ENCODE measurements at places on chromosomes 7 and 10. TPM values are rescaled to one million over a fixed set of nuclear protein-coding genes. Genes with fewer than 3 reads are reported as not detected.

- no peaks in the 10 kb centered on the region for H3K4me1 ChIP-seq
- H3K36me3 ChIP-seq: no peaks in the 10 kb centered on the region
- no peak for DNase-seq
- no peaks in the 10 kb centered on the region for H3K27me3 ChIP-seq
- H3K27ac ChIP-seq: peak overlapping the region; percentile 25
- H3K4me3 ChIP-seq: no peak overlapping the region
Observed at GRCh38 chr10:19654576-19654975, 161.7 kb upstream of the PLXDC2 start.

LRRC4 gene
- total RNA-seq: 2.5 TPM

DNA sequence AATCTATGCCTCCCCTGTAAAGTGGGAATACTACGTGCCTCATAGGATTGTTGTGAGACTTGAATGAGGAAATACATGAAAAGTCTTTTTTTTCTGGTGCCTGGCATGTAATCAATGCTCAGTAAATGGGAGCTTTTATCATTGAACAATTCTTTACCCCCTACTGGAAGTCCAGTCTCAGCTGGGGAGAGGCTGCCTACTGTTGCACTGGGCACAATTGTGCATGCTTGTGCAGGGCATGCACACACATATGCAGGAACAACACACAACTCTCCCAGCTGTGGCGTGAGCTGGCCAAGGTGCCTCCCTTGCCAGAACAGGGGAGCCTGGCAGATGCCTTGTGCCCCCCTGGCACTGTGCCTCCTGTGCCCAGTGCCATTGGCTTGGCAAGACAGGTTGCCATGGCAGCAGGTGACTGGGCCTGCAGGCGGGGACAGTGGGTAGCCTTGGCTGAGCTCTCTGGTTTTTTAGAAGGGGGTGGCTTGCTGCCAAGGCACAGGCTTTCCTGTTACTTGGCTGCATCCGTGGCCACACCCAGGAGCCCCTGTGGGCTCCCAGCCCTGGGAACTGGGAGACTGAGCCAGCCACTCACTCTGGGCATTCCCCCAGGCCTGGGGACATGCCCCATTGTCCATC, 16.1 kb upstream of the PALD1 start:
- H3K4me3 ChIP-seq: no peak overlapping the region
- peak; percentile 70 for DNase-seq
- no peak overlapping the region for H3K27ac ChIP-seq
- H3K36me3 ChIP-seq: no peaks in the 10 kb centered on the region
- no peaks in the 10 kb centered on the region for H3K27me3 ChIP-seq

- no peaks in the 10 kb centered on the region for H3K36me3 ChIP-seq
- no peak for DNase-seq
- H3K27me3 ChIP-seq: no peaks in the 10 kb centered on the region
- no peak overlapping the region for H3K4me3 ChIP-seq
- no peak overlapping the region for H3K27ac ChIP-seq
Observed at GRCh38 chr10:98664329-98665042, 217.8 kb upstream of the HPS1 start.

SPAG6 gene
- total RNA-seq: not detected

- no peaks in the 10 kb centered on the region for H3K4me1 ChIP-seq
- DNase-seq: no peak
- H3K27ac ChIP-seq: no peak overlapping the region
- no peak overlapping the region for H3K4me3 ChIP-seq
Observed at GRCh38 chr10:124158592-124158991, 65.2 kb upstream of the CHST15 start.

DNA sequence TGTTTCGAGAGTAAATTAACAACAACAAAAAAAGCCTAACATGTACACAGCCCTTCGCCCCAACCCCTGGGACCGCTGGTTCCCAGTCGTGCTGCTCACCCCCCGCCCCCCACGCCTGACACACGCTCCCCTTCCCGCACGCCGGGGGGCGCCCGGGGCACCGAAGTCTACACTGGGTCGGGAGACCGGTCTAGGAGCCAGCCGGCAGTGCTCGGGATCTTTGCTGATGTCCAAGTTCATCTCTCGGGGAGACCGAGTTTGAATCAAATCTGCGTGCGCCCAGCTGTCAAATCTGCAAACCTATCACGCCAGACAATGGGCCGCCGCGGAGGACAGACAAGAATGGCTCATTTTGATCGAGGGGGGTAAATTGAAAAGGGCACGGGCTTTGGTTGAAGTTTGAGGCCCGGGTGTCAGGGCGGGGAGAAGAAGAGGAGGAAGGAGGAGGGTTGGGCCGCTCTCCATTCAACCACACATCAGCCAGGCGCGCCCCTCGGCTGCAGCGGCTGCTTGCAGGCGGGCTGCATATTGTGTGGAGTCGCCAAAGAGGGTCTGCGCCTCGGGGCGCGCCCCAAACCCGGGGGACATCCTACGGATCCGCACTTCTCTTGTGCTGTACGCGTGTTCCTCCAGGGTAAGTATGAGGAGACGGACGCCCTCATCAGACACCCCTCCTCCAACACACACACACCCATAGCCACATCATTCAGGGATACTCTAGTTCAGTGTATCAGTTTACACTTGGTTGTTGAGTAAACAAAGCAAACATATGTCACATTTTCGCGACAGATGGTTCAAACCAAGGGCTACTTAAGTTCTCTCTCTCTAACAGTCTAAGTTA, 1.3 kb upstream of the GFRA1 start:
- no peak overlapping the region for H3K27ac ChIP-seq
- H3K36me3 ChIP-seq: no peaks in the 10 kb centered on the region
- peak; percentile 23 for DNase-seq
- peak overlapping the region; percentile 49 for H3K4me3 ChIP-seq
- H3K27me3 ChIP-seq: peaks cover 14% of the 10 kb centered on the region
- no peaks in the 10 kb centered on the region for H3K4me1 ChIP-seq

HERPUD2 gene
- total RNA-seq: 46.2 TPM

DNA sequence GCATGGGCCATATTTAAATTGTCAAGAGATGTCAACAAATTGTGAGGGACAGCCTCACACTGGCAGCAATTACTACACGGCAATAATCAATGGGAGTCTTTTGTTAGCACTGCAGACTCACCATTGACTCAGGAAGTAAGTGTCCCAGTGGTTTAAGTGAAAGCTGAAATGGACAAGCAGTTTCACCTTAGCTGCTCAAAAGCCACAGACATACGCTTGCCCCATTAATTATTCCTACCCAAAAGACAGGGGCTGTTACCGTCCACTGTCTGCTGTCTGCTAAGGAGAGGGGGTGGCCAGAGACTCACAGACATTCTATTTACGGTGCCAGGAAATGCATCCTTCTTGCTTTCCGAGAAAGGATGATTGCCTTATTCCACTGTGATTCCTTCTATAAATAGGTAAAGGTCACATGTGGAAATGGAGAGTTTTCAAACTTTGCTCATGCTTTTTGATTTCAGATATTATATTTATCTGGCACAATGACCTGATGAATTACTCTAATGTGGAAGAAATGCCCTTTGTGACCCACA, 309.7 kb upstream of the NFE2L3 start:
- H3K27ac ChIP-seq: peak overlapping the region; percentile 97
- H3K36me3 ChIP-seq: no peaks in the 10 kb centered on the region
- H3K4me1 ChIP-seq: peaks cover 20% of the 10 kb centered on the region
- H3K4me3 ChIP-seq: no peak overlapping the region
- no peaks in the 10 kb centered on the region for H3K27me3 ChIP-seq

DNA sequence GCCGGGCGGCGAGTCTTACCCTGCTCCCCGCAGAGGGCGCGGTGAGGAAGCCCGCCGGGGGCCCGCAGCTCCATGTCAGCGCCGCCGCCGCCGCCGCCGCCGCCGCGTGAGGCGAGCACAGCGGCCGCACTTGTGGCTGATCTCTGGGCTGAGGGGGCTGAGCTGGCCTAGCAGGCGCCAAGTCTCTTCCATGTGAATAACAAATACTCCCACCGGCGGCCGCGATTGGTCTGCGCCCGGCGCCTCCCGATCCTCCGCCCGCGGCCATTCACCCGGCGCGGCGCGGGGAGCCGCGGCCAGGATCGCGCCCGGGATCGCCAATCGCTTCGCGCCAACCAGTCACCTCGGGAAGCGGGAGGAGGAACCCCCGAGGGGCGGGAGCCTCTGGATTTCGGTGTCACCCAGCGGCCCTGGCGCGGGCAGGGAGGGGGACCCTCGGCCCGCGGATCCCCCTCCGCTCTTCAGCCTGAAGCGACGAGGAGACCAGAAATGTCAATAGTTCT, at the start of gene GRM8:
GRM8 (minus strand) TSS at position 164 of the 503 bp plus-strand sequence.
- DNase-seq: peak; percentile 52
- peaks cover 7% of the 10 kb centered on the region for H3K27me3 ChIP-seq
- peak within 1 kb of the TSS; percentile 46 for H3K4me3 ChIP-seq
- H3K4me1 ChIP-seq: peaks cover 12% of the 10 kb centered on the region

GRCh38 chr10:89810908-89811525, 109.6 kb downstream of the KIF20B start:
- no peaks in the 10 kb centered on the region for H3K36me3 ChIP-seq
- no peak for DNase-seq
- no peaks in the 10 kb centered on the region for H3K4me1 ChIP-seq
- no peak overlapping the region for H3K4me3 ChIP-seq
- no peaks in the 10 kb centered on the region for H3K27me3 ChIP-seq

PDK4 gene
- total RNA-seq: 133 TPM

ECD gene
- total RNA-seq: 36.1 TPM

FAM13C gene
- 29.2 TPM for total RNA-seq

GRCh38 chr10:95976362-95977229, 66.8 kb upstream of the CCNJ start:
- H3K4me3 ChIP-seq: no peak overlapping the region
- H3K27ac ChIP-seq: no peak overlapping the region
- H3K36me3 ChIP-seq: no peaks in the 10 kb centered on the region
- DNase-seq: no peak
- H3K4me1 ChIP-seq: no peaks in the 10 kb centered on the region

- H3K4me1 ChIP-seq: peaks cover 7% of the 10 kb centered on the region
- no peaks in the 10 kb centered on the region for H3K36me3 ChIP-seq
- no peak overlapping the region for H3K4me3 ChIP-seq
- no peak for DNase-seq
- peak overlapping the region; percentile 62 for H3K27ac ChIP-seq
- H3K27me3 ChIP-seq: no peaks in the 10 kb centered on the region
Observed at GRCh38 chr10:35448687-35449662, 112.7 kb downstream of the CCNY start.

FLNC gene
- total RNA-seq: 16.5 TPM

ANXA7 gene
- 77.4 TPM for total RNA-seq

EBF3 gene
- total RNA-seq: 9.9 TPM

- H3K36me3 ChIP-seq: no peaks in the 10 kb centered on the region
- H3K4me3 ChIP-seq: no peak overlapping the region
- no peak for DNase-seq
- no peaks in the 10 kb centered on the region for H3K4me1 ChIP-seq
- no peaks in the 10 kb centered on the region for H3K27me3 ChIP-seq
- H3K27ac ChIP-seq: no peak overlapping the region
Observed at GRCh38 chr7:149248777-149249176, 9.3 kb downstream of the ZNF212 start.

GRCh38 chr10:61705022-61705613, 42.4 kb downstream of the CABCOCO1 start:
- no peak overlapping the region for H3K4me3 ChIP-seq
- H3K27me3 ChIP-seq: no peaks in the 10 kb centered on the region
- no peak overlapping the region for H3K27ac ChIP-seq
- H3K36me3 ChIP-seq: no peaks in the 10 kb centered on the region

DNA sequence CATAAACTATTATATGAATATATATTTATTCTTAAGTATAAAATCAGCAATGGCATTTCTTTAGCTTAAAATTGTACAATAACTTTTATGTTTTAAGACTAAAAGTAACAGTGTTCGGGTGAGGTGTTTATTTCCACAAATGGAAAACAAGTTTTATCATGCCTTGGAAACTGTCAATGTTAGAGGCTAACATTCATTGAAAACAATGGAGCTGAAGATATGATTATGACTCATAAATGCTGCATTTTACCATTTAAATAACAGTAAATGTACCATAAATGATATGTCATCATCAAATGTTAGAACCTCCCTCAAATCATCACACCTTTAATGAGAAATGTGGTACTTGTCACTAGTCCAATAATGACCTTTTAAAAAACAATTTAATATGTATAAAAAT, 897.3 kb downstream of the PCDH15 start:
- DNase-seq: no peak
- no peaks in the 10 kb centered on the region for H3K4me1 ChIP-seq
- no peaks in the 10 kb centered on the region for H3K36me3 ChIP-seq
- H3K4me3 ChIP-seq: no peak overlapping the region
- H3K27me3 ChIP-seq: no peaks in the 10 kb centered on the region
- H3K27ac ChIP-seq: no peak overlapping the region

DNA sequence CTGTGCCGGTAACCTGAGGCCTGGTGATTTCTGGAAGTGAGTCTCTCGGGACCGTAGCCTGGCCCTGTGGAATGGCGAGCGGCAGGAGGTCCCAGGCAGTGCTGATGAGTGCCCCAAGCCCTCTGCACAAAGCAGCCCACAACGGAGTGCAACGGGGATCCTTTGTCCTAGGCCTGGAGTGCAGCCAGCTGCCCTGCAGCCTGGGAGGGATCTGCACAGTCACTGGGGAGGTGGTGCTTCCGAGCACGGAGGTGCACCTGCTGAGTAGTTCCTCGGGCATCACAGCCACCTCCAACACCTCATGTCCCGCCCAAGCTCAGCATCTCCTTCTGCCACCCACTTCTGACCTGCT, 162.8 kb upstream of the ZMIZ1 start:
- no peaks in the 10 kb centered on the region for H3K27me3 ChIP-seq
- H3K36me3 ChIP-seq: no peaks in the 10 kb centered on the region
- no peak overlapping the region for H3K27ac ChIP-seq
- no peak for DNase-seq
- no peak overlapping the region for H3K4me3 ChIP-seq

GRCh38 chr7:595621-596010, 76.0 kb upstream of the PDGFA start:
- H3K27me3 ChIP-seq: no peaks in the 10 kb centered on the region
- no peak overlapping the region for H3K4me3 ChIP-seq
- no peaks in the 10 kb centered on the region for H3K4me1 ChIP-seq
- H3K36me3 ChIP-seq: no peaks in the 10 kb centered on the region
- H3K27ac ChIP-seq: no peak overlapping the region

DNA sequence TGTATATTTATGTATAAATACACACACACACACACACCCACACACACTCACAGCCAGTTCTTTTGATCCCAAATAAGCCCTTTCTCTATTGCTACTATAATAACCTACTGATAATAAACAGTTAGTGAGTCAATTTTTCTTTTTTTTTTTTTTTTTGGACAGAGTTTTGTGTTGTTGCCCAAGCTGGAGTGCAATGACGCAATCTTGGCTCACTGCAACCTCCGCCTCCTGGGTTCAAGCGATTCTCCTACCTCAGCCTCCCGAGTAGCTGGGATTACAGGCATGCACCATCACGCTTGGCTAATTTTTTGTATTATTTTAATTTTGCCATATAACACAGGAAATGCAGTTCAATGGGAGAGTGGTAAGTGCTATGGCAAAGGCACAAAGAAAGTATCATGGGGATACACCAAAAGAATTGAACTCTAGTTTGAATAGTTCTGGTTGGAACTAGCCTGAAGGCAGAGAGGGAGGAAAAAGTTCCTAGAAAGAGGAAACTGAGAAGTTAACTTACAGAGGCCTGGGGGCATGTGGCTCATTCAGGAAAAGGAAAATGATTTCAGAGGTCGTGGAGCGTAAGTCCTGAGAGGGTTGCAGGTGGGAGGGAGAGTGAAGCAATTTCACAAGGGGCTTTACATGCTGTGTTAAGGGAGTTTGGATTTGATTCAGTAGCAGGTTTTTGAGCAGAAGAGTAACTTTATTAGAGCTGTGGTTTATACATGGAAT, 44.4 kb upstream of the JCAD start:
- H3K36me3 ChIP-seq: no peaks in the 10 kb centered on the region
- no peak for DNase-seq
- no peaks in the 10 kb centered on the region for H3K27me3 ChIP-seq
- H3K27ac ChIP-seq: no peak overlapping the region

All from uterus (tissue), 4 donors.